ENCODE measurements at places on chromosomes 6 and 20.

DNA sequence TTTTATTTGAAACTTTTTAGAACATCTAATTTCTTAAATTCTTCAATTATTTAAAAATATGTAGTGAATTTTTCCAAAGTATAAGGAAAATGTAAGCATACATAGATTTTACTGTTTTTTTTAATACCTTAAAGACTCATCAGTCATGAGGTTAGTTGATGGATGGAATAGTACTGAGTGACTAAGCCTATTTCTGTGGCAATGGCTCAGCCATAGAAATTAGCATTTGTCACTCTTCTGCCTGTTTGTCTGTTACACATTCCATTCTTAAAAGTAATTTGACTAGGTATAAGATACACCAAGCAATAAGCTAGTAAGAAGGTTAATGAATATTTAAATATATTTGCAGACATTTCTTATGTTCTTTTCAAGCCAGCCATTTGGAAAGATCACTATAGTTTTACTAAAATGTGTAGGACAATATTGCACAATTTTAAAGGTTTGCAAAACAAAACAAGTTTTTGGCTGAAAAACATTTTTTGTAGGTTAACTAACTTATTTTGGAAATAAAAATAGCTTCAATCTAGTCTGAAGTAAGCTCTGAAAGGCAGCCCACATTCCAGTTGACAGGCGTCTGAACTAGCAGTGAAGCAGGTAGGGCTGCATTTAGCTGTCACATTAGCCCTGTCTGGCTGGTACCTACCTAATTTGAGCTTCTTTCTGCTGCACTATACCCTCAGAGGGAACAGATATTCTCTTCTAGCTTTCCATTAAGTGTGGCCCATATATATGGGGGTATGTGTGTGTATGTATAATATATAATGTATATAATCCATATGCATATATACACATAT, 385.7 kb downstream of the GRIK2 start:
- DNase-seq, result no peak

DNA sequence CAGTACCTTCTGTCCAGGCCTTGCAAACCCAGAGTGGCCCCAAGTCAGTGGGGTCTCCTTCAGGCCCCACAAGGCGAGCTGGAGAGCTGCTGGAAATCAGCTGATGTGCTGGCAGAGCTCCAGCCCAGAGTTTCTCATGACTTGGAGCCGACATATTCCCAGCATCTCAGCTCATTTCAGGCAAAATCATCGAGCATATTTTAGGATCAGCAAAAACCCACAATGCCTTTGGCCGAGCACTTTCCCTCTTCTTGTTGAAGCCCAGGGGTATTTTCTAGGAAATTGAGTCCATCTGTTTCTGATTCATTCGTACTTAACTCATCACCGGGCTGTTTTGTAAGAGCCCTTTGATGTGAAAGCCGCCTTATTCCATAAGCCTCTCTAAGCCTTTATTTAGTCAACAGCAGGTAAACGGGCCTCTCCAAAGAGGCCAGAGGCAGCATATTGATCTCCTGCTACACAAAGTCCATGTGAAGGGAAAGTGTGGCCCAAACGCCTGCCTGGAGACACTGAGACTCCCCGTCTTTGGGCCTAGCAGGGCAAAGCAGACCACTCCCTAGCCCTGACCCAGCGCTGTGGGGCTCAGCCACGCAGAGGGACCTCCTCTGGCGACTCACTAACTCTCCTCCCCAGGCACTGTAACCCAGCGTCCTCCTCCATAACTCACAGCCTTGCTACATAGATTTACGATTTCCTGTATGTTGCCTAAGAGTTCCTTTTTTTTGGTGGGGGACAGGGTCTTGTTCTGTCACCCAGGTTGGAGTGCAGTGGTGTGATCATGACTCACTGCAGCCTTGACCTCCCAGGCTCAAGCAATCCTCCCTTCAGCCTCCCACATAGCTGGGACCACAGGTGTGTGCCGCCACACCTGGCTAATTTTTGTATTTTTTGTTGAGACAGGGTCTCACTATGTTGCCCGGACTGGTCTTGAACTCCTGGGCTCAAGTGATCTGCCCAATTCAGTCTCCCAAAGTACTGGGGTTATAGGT, 12.1 kb upstream of the C20orf203 start:
- no peak for DNase-seq

DNA sequence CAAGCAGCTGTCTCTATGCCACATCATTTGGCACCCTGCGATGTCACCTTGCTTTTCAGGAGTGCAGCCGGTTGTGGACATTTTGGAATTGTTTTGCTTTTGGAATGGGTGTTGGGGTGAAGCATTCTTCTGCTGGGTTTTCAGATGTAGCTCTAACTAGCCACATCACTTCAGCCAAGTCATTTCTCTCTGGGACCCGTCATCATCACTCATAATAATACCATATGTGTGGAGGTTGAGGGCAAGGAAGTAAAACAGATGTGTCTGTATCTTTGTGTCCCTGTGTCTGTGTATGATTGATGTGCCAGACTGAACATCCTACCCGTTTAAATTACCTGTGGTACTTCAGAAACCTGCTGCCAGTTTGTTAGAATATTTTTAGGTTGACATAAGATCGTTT, 49.5 kb upstream of the TULP4 start:
- DNase-seq, result no peak

- no peak for DNase-seq
These were observed 68.8 kb downstream of the CYB5R4 start for GRCh38 chr6:83928286-83928685.

DNA sequence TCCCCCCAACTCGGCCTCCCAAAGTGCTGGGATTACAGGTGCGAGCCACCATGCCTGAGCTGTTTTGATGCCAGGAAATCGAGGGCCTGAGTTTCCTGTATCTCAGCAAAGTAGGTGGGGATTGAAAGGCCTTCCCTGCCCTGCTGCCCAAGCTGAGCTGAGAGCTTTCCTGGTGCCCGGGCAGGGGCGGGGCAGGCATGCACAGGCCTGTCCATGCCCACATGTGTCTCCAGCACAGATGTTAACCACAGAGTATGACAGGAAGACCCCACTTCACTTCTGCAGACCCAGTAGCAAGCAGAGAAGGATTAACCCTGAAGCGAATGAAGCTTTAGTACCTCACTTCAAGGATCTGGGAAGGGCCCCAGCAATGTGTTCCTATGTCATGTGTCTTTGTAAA, 66.0 kb downstream of the GPR6 start:
- no peak for DNase-seq

- DNase-seq, result no peak
These were observed 15.5 kb downstream of the TPD52L1 start for GRCh38 chr6:125169058-125169457.

DNA sequence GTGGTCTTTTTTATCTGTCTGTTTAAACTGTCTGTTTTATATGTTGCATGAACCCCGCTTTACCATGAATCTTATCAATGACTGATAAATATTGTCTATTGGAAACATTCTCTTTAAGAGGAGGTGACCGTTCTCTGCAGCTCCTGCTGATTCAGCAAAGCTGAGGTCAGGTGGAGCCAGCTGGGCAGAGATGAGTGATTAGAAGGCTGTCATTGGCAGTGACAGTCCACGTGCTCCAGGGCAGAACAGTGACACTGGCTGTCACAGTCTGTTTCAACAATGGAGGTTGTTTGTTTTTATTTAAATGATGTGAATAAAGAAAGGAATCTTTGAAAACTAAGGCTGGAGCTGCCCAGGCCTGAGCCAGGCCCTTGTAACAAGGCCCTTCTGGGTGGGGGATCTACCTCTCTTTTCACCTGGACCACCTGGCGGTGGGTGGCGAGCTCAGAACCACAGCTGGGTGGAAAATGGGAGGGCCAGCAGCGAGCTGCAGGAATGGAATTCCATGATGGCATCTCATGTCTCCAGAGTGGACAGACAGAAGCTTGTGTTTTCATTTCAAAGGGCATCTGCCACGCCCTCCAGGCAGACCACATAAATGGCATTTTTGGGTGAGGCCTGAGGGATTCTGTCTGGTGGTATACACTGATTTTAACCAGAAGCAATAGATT, 12.6 kb downstream of the SYNJ2 start:
- DNase-seq, result no peak

- no peak for DNase-seq
These were observed 93.2 kb downstream of the MYO6 start for GRCh38 chr6:75842191-75842590.

- DNase-seq, result no peak
These were observed 2.0 kb downstream of the SRXN1 start for GRCh38 chr20:650954-651353.

DNA sequence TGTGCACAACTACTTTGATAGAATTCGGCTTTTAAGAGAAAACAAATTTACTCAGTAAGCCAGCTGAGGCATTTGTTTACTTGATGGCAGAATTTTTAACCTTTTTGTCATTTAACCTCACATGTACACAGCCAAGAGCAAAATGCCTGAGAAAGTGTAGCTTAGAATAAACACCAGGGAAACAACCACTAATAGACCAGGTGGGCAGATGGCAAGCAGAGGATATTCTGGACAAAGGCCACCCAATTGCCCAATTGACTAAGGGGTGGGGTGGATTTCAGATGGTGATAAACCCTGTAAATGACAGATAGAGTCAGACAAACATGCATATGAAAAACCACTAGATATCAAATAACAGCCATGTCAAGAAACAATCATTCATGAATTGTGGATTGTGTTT, 190.7 kb upstream of the FBXL4 start:
- DNase-seq, result no peak
